Lower lobe of right lung (tissue), 2 donors: ENCODE measurements at places on chromosomes 4 and X.

DNA sequence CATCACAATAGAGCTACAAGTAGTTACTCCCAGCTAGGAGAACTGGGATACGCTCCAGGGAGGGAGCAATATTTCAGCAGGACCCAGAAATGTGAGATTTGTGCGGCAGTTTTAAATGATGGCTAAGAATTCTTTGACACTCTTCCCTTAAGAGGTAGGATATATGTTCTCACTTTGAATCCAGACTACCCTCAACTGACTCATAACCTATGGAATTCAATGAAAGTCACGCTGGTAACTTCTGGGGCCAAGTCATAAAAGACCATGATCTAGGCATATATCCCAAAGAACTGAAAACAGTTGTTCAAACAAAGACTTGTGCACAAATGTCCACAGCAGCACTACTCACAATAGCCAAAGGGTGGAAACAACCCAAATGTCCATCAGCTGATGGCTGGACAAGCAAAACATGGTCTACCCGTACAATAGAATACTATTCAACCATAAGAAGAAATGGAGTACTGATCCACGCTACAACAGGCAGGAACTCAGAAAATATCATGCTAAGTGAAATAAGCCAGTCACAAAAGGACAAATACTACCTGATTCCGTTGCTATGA lies 10.5 kb downstream of the CD99L2 start:
- no peak for DNase-seq

GRCh38 chr4:1519787-1520661 lies 113.8 kb upstream of the NKX1-1 start:
- peak; percentile 38 for DNase-seq

- DNase-seq, result no peak
Measured at GRCh38 chr4:66000510-66001117, 330.3 kb upstream of the EPHA5 start.

- DNase-seq, result no peak
Measured at GRCh38 chr4:146033149-146033548, 94.5 kb upstream of the ZNF827 start.

- DNase-seq, result peak; percentile 66
Measured at GRCh38 chr4:37978248-37978924, 18.2 kb downstream of the PTTG2 start.

- no peak for DNase-seq
Measured at GRCh38 chrX:109372291-109372690, 109.6 kb downstream of the GUCY2F start.

DNA sequence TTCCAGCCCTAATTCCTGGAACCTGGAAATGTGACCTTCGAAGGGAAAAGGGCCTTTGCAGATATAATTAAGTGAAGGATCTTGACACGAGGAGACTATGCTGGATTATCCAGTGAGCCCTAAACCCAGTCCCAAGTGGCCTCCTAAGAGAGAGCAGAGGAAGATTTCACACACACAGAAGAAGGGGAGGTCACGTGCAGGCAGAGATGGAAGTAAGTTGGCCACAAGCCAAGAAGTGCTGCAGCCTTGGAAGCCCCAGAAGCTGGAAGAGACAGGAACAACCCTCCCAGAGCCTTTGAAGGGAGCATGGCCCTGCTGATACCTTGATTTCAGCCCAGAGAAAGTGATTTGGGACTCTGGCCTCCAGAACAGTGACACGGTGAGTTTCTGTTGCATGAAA lies 51.9 kb downstream of the EVC2 start:
- no peak for DNase-seq

GRCh38 chrX:151287954-151288353 lies 109.1 kb upstream of the VMA21 start:
- DNase-seq, result no peak

DNA sequence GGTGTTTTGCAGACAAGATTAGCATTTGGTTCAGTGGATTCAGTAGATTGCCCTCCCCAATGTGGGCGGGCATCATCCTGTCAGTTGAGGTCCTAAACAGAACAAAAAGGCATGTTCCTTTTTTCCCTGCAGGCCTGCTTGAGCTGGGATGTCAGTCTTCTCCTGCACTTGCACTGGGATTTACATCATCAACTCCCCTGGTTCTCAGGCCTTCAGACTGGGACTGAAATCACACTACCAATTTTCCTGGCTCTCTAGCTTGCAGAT lies 278.9 kb upstream of the FTHL17 start:
- DNase-seq, result no peak

- DNase-seq, result no peak
Measured at GRCh38 chr4:89024051-89024675, 32.8 kb downstream of the FAM13A start.

DNA sequence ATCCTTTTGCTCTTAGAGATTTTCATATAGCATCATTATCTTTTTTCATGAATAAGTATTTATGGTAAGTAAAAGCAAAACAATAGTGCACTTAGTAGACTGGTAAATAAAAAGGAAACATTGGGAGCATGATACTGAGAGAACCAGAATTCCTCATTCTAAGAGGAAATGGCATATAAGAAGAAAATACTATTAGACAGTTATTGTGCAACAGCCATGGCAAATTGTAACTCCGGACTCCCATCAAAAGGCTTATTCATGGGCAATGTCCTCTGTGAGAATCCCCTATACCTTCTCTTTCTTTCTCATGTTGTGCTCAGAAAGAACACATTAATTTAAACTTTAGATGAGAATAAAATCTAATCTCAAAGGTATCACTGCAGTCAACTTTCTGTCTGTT lies 42.4 kb downstream of the SPATA18 start:
- DNase-seq, result no peak

GRCh38 chr4:74770226-74770910 lies 24.0 kb downstream of the BTC start:
- no peak for DNase-seq

GRCh38 chr4:119110121-119110520 lies 25.5 kb upstream of the MYOZ2 start:
- no peak for DNase-seq

DNA sequence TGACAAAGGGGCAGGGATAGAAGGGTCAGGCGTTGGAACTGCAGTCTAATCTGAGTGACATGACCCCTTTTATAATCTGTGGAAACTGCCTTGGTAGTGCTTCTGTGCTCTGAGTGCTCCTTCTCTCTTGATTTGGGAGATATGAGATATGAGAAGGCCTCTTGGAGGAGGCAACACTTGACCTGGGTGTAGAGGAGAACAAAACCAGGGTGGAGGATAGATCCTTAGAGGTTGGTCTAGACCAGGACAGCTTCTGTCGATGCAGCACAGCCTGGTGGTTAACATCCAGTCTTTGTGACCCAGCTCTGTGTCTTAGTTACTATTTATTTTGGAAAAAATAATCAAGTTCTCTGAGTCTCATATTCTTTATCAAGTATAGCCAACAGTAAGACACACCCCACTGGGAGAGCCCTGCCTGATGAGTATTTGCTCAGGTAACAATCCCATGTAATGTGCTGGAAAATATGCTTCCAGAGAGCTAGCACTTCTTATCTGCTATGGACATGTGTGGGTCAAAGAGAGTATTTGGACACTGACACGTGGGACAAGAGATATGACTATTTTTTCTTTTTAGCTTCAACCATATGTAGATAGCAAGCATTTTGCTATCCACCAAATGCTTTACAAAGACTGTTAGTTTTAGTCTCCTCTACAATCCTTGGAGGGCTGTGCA lies 9.1 kb downstream of the USP51 start:
- DNase-seq, result no peak

GRCh38 chr4:16503421-16504100 lies 277.3 kb upstream of the TAPT1 start:
- DNase-seq, result no peak

- no peak for DNase-seq
Measured at GRCh38 chr4:17740702-17741101, 40.7 kb downstream of the FAM184B start.

- DNase-seq, result no peak
Measured at GRCh38 chr4:81378386-81378785, 93.3 kb downstream of the RASGEF1B start.

- no peak for DNase-seq
Measured at GRCh38 chr4:123833171-123833643, 436.6 kb downstream of the SPRY1 start.

DNA sequence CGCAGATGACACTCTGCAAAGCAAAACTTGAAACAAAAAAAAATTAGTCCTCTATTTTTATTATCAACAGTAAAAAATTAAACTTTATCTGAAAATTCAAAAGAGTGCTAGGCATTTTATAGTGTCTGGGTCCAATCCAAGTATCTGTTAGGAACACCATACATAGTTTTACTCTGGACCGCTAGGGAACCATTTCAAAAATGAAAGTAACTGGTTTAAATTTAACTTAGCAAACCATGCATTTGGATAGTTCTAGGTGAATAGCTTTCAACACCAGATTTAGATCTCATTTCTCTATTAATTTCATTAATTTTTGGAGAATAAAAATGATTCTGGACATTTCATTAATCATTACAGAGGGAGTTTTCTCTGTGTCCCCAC lies 1.2 kb downstream of the KLKB1 start:
- DNase-seq, result no peak

GRCh38 chr4:36461344-36461743 lies 179.9 kb downstream of the DTHD1 start:
- no peak for DNase-seq

- DNase-seq, result no peak
Measured at GRCh38 chrX:50514811-50515210, 44.2 kb upstream of the DGKK start.

DNA sequence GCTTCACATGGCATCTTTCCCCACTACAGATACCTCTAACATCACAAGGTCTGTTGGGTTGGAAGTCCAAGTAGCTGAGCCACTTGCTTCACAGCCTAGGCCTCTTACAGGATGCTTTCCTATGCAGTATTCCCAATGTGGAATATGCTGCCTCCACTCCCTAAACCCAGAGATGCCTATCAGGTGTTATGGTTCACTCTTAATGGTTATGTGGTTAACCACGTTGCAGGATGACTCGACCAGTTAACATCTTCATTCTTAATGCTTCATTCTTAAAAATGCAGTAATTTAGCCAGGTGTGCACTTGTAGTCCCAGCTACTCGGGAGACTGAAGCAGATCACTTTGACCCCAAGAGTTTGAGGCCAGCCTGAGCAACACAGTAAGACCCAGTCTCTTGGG lies 24.2 kb downstream of the HAUS3 start:
- DNase-seq, result no peak

GRCh38 chr4:121428721-121429120 lies 47.9 kb upstream of the QRFPR start:
- DNase-seq, result no peak

DNA sequence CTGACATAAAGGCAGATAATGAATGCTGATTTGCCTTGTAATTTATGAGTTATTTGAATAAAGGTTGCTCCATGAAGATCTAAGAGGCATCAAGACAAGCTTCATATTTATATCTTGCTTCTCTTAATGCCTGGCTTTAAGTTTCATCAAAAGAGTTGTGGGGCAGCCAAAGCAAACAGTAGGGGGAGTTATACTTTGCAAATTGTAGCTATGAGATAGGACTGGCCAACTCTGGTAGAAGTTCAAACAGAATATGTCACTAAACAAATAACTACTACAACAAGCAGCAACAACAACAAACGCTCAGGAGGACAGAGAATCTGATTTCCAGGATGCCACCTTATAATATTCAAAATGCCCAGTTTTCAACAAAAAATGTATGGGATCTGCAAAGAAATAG lies 69.1 kb upstream of the PLAC1 start:
- DNase-seq, result no peak

GRCh38 chr4:176262243-176262642 lies 6.8 kb downstream of the ASB5 start:
- no peak for DNase-seq

GRCh38 chrX:48934581-48935300 lies 15.9 kb upstream of the PIM2 start:
- DNase-seq, result no peak

DNA sequence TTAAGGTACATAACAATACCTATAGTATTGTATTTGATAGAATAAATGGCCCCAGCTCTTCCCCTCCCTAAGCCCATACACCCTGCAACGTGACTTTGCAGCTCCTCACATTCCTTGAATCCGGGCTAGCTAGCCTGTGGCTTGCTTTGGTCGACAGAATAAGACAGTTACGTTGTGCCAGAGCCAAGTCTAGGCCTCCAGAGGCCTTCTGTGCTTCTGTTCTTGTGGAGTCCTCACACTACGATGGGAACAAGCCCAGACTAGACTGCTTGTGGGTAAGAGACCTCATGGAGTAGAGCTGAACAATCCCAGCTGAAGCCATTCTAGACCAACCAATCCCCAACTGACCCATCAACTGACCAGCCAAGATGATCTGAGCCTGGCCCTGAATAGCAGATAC lies 102.4 kb upstream of the PLAC1 start:
- DNase-seq, result no peak

DNA sequence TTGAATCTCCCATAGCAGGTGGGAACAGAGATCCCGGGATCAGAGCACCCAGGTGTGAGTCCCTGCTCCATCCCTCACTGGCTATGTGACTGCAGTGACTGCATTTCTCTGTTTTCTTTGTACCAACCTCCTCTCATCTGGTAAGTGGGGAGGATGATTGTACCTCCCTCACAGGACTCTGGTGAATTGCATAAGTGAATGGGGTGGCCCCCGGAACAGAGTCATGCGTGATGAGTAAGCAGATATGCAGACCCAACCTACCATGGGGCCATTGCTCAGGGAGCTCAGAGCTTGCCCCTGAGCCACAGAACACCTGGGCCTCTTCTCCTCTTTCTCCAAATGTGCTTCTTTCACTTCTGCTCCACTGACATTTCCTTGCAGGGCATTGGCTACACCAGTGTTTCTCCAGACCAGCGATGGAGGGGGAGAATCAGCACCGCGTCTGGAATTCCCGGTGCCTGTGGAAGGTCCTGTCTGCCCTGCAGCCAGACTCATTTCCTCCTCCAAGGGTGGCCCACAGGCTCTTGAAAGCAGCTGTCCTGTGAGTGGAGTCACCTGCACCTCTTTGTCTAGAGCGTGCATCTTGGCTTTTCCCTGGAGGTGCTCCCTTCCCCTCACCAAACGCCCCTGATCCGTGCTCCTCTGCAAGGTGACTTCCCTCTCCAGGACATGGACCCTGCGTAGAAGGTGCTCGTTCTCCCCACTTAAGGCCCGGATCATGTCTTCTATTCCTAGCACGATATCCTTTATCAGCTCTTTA lies 30.0 kb downstream of the C4orf50 start:
- no peak for DNase-seq

DNA sequence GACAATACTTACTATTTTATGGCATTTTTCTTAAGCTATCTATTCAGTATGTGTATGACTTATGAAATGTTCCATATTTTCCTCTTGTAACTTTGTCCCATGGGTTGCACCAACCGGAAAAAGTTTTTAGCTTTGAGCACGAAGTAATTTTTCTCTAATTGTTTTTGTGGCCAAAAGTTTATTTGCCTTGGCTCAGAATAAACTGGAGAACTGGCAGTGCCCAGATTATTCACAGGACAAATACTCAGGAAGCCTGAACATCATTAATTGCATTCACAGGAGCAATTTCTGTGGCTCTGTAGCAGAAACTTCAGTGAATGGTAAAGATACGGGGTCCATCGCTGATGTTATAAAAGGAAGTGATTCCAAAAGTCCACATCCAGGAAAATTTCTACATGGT lies 184.5 kb downstream of the ARHGAP10 start:
- DNase-seq, result no peak

GRCh38 chr4:139790291-139790690 lies 124.7 kb downstream of the MGST2 start:
- no peak for DNase-seq
